ENCODE measurements at places on chromosomes 6 and 20. TPM values are rescaled to one million over a fixed set of nuclear protein-coding genes. Genes with fewer than 3 reads are reported as not detected.

Gene HMGCLL1
- 3.6 TPM for total RNA-seq

Gene SLC25A27
- total RNA-seq: 6.6 TPM

Gene FOXQ1
- 2.0 TPM for total RNA-seq

Gene RNF39
- total RNA-seq: 2.3 TPM

Gene LYRM4
- 15.8 TPM for total RNA-seq

Gene OR2H1
- total RNA-seq: not detected

Gene KHDC1L
- not detected for total RNA-seq

Gene SLC17A5
- 19.2 TPM for total RNA-seq

- peak; percentile 37 for DNase-seq
Observed at GRCh38 chr6:3039384-3039783, 28.9 kb upstream of the RIPK1 start.

DNA sequence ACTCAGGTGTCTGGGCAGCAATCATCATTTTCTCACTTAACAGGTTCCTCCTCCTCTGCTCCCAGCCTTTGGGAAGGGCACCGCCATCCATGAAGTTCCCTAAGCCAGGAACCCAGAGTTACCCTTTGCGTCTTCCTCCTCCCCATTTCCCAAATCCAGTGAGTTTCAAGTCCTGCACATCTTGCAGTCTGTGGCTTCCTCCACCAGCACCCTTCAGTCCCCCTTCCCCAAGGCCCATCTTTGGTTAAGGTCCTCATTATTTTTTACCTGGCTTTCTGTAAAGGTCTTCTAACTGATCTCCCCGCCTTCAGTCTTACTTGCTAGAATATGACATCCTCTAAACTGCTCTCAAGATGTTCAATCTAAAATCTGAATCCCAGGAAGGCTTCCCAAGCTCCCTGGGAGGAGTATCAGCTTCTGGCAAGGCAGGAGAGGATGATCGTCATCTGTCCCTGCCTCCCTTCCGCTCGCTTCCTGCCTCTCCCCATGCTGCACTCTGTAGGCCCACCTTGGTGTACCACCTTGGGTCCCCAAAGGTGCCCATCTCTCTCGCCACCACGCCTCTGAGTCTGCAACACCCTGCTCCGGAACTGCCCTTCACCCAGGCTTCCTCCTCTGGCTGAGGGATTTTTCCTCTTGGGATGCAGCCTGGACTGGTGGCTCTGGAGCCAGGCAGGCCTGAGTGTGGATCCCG is 11.4 kb upstream of the DUSP22 start:
- DNase-seq: no peak

DNA sequence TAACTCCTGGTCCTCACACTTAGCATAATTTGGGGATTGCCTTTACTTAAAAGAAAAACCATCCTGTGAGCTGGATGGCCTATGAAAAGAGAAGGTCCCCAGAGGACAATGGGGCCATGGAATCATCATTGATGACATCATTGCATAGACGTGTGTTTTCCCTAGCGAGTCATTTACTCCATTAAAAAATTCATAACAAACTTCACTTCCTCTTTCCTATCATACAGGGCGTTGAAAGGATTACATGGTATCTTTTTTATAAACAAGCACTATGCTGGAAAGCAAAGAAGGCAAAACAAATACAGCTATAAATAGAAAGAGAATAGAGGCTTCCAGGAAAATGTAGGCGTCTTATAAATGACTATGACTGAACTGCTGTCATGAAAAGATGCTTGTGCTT is 11.3 kb upstream of the COL12A1 start:
- peak; percentile 73 for DNase-seq

- DNase-seq: no peak
Observed at GRCh38 chr6:158083455-158084325, 84.4 kb downstream of the SERAC1 start.

DNA sequence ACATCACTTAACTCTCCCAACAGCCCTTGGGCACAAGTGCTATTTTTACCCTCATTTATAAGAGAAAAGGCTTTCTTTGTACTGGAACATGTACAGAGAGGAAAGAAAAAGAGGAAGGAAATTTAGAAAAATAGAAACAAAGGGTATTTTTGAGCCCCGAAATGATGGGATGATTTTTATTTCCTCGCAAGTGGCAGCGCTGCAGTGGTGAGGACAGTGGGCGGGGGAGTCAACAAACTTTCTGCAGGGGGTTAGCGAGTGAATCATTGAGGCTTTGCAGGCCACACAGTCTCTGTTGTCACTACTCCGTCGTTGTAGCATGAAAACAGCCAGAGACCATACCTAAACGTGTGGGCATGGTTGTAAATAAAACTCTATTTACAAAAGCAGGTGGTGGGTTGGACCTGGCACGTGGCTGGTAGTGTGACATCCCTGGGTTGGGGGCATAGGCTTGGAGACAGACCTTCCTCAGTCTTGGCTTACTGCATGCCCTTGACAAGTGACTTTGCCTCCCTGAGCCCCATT is 25.5 kb upstream of the OCSTAMP start:
- no peak for DNase-seq

GRCh38 chr6:33820243-33820642 is 16.4 kb upstream of the MLN start:
- no peak for DNase-seq

DNA sequence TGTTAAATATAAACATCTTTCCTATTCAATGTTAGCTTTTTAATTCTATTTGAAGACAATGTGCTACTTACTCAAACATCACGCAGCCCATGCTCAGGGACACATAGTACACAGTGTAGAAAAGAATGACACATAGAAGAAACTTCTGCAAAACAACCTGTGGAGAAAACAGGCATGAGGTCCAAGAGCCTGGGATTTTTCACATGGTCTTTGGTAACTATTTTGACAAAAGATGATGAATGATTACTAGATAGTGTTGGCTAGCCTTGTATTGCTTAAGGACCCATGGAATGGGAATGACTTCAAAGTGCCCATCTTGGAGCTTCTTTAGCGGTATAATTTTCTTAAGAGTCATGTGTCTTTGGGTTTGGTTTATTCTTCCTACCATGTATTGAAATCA is 15.4 kb downstream of the TMEM244 start:
- no peak for DNase-seq

- DNase-seq: peak; percentile 11
Observed at GRCh38 chr6:88650029-88650619, 313.3 kb downstream of the RNGTT start.

- no peak for DNase-seq
Observed at GRCh38 chr6:152625213-152625612, 11.9 kb downstream of the SYNE1 start.

DNA sequence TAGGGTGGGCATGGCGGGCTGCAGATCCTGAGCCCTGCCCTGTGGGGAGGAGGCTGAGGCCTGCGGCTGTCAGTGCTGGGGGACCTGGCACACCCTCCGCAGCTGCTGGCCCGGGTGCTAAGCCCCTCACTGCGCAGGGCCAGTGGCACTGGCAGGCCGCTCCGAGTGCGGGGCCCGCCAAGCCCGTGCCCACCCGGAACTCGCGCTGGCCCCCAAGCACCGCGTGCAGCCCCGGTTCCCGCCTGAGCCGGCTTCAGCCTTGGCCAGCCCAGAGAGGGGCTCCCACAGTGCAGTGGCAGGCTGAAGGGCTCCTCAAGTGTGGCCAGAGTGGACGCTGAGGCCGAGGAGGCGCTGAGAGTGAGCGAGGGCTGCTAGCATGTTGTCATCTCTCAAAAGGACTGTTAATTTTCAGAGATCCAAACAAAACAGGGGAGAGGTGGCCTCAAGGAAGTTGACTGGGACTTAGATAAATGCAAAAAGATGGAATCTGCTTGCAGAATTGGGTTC is 74.5 kb upstream of the RBM24 start:
- no peak for DNase-seq

DNA sequence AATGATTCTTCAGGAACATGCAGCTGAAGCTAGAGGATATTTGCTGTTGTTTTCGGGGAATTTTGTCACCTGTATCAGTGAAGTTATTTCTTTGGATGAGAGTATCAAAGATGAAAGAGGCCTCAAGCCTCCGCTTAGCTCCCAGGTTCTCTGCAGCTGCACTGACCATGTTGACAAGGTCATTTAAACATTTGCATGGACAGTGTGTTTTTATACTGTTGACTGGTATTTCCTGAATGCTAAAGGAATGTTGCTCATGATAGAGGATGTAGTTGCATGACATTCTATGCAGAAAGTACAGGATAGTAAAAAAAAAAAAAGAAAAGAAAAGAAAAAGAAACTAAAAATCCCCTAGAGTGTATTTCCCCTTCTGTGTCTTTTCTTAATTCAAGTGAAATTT is 165.6 kb upstream of the LAMP5 start:
- no peak for DNase-seq

- DNase-seq: no peak
Observed at GRCh38 chr6:113551168-113551567, 306.0 kb upstream of the MARCKS start.

DNA sequence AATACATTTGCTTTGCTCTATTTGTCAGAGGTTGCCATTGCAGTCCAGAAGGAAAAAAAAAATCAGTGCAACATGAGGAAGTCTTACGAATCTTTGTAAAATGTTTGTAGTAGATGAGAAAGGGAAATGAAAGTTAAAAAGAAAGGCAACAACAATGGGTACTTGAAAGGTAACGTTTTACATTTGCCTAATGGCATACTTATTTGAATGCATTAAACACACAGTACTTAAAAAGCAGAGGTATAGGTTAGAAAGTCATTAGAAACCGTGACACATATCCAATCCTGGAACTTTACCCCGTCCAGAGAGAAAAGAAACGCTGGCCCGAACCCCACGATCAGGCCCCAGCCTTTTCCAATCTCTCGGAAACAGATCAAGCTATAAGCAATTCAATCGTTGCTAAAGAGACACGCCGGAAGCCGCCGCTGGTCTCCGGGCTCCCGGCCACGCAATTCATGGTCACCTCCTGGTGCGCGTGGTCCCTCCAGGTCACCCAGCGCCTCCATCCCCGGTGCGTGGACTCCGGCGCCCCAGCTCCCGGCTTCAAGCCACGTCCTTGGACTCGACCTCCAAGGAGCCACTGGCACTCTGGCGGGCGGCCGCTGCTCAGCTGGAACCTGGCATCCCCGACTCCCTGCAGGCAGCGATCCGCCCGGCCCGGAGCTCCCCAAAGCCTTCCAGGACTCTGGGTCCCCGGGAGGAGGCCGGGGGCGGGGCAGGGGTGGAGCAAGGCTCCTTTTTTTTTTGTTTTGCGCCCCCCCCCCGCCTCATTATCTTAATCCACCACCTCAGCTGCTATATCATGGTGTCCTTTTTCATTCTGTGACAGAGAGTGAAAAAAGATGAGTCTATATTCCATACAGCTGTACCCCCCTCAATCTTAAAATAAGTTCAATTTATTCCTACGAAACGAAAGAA is at the start of gene SLC18B1:
Gene SLC18B1 (minus strand): TSS at position 687 of the 918 bp plus-strand sequence. CDS start 181 bp downstream, at position 506.
- DNase-seq: peak; percentile 72

- DNase-seq: no peak
Observed at GRCh38 chr6:44115866-44116265, 11.4 kb downstream of the MRPL14 start.

DNA sequence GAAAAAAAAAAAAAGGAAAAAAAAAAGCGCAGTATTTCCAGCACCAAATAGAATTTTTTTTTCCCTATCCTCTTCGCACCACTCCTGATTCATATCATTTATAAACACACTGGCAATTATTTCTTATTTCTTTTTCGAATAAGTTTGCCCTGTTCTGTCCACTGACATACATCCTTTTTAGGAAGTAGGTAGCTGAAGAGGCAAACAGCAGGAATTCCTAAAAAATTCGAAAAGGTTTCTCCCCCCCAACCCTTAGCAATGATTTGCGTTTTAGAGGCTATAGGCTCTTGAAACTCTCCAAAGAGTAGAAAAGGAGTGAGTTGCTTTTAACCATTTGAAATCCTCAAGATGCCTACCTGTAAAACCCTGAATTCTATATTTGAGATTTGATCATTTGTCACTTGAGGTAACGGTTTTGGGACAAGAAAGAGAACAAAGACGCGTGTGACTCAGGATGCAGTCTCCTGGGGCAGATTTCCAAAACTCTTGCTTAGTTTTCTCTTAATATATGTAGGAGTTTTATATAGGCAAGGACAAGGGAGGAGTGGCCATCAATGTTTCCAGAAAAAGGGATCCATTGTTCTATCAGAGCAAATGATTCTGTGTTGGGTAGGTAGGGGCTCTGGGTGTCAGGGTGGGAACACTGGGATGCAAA is 531 bp upstream of the CCN2 start:
- no peak for DNase-seq
